NCI-H1694 treated with DMSO at 0.1 percent for 48 hours (cell line): ENCODE measurements at places on chromosomes 7 and 10.

- no peak for DNase-seq
These were observed 3.3 kb upstream of the FAS start for GRCh38 chr10:88987243-88987725.

GRCh38 chr7:29557954-29558353 lies 5.7 kb upstream of the PRR15 start:
- DNase-seq = no peak

- DNase-seq = no peak
These were observed 84.2 kb downstream of the CDK6 start for GRCh38 chr7:92751902-92752901.

DNA sequence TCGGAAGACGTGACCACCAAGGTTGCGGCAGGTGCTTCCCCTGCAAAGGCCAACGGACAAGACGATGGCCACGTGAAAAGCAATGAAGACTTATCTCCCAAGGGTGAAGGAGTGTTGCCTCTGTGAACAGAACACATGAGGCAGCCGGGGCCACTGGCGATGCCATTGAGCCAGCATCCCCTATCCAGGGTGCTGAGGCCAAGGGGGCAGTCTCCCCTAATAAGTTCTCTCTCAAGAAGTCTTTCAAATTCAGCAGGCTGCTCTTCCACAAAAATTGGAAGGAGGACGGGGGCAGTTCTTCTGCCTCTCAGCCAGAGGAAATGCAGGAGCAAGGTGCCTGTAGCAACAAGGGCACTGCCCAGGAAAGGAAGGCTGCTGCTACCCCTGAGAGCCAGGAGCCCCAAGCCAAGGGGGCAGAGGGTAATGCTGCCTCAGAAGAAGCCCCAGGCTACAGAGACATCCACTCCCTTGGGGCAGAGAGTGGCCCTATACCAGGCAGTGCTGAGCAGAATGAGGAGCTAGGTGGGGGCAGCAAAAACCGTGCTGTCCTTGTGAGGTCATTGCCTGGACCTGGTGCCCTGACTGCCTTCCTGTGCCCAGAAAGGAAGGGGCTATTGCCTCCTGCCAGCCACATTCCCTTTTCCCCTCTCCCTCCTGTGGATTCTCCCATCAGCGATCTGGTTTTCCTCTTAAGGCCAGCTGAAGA lies 17.3 kb downstream of the NT5C2 start:
- DNase-seq = no peak

GRCh38 chr7:147968046-147968610 lies 622.4 kb upstream of the C7orf33 start:
- DNase-seq = no peak

- DNase-seq = peak; percentile 13
These were observed 31.6 kb downstream of the HOXA1 start for GRCh38 chr7:27064159-27064558.

DNA sequence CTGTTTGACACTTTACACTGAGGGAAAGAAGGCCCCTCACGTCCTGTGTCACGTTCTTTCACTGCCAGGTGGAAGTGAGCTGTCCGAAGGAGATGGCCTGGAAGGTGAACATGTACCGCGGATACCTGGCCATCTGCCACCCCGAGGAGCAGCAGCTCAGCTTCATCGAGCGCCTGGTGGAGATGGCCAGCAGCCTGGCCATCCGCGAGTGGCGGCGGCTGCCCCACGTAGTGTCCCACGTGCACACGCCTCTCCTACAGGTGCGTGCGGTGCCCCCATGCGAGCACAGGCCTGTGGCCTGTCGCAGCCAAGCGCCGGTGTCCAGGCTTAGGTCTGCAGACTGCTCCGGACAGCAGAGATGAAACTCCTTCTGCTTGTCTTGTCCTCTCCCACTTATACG lies 103.4 kb downstream of the TRRAP start:
- no peak for DNase-seq

GRCh38 chr10:317271-317769 lies 182.1 kb downstream of the ZMYND11 start:
- DNase-seq = peak; percentile 68

DNA sequence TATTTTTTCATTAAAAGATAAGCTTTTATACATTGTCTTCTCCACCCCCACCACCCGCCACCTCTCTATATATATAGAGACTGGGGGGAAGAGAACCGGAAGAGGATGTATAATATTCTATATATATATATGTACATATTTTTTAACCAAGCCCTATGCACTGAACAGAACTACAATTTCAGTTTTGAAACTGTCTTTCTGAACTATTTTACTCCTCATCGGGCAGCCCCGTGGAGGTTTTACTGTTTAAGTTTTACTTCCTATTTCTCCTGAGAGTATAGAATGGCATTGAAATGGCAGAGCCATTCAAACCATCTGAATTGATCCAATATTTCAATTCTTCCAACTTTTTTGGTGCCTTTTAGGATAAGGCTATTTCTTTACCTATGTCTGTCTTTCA lies 1047.1 kb downstream of the NRG3 start:
- no peak for DNase-seq

GRCh38 chr10:103254538-103255325 lies 9.0 kb downstream of the RPEL1 start:
- no peak for DNase-seq

GRCh38 chr7:15857026-15857425 lies 170.5 kb upstream of the MEOX2 start:
- no peak for DNase-seq

DNA sequence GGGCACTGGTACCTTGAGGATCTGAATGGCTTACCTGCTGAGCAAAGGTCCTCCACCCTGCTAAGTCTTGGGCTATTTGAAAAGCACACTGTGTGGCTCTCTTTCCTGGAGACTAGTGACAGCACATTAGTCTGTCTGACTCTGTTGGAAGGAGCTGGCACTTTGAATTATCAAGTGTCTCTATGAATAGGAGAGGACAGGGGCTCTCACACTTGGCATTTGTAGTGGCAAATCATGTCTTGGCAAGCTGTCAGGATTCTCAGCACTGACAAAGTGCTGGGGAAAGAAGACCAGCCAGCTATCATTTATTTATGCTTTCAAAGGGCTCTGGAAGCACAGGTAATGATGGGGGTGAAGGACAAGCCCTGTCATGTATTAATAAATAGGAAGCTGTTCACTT lies 62.8 kb downstream of the MTPN start:
- no peak for DNase-seq

- DNase-seq = no peak
These were observed 527.3 kb upstream of the GHITM start for GRCh38 chr10:83612050-83612449.

GRCh38 chr10:35130663-35131062 lies 4.0 kb downstream of the CREM start:
- no peak for DNase-seq

DNA sequence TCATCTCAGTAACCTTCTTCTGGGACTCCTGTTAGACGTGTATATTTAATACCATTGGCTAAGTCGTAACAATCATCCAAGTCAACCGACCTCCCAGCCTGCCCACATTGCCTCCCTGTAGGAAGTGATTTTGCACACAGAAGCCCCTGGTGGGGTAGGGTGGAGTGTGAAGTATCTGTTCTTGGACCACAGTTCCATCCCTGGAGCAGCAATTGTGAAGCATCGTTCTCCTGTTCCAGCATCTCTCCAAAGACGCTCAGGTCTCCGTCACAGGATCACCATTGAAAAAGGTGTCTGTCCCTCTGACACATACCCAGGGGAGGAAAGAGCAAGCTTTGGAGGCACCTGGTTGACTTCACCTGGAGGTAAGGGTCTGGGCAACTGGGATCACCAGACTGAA lies 72.9 kb downstream of the CCDC3 start:
- no peak for DNase-seq

DNA sequence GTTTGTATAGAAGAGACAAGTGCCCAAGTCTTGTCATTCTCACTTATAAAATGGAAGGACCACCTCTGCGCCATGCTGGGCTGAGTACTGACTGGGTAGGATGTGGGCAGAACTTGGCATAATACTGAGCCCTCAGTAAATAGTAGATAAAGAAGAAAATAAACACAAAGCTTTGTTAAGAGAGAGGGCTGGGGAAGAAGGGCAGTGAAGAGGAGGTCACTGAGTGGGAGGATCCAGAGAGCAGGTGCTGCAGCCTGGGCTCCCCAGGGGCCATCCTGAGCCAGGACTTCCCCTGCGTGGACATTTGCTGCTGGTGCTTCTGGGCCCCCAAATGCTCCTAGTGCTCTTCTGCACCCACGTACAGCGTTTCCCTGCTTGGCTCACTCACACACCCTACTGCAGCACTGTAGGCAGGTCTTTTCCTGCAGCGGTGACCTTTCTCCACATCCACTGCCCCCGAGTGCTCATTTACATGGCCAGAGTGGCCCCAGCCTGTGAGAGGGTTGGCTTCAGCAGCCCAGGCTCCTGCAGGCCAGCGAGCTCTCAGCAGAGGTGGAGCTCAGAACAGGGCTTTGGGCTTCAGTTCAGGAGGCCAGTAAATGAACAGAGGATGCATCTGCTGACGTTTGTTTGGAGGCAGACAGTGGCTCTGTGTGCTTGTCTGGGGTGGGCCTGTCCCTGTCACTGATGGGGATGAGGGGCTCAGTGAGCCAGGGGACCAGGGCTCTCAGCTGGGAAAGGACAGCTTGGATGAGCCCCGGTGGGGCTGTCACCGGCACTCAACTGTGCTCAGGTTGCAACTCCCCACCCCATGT lies 164.6 kb downstream of the ADARB2 start:
- DNase-seq = no peak

DNA sequence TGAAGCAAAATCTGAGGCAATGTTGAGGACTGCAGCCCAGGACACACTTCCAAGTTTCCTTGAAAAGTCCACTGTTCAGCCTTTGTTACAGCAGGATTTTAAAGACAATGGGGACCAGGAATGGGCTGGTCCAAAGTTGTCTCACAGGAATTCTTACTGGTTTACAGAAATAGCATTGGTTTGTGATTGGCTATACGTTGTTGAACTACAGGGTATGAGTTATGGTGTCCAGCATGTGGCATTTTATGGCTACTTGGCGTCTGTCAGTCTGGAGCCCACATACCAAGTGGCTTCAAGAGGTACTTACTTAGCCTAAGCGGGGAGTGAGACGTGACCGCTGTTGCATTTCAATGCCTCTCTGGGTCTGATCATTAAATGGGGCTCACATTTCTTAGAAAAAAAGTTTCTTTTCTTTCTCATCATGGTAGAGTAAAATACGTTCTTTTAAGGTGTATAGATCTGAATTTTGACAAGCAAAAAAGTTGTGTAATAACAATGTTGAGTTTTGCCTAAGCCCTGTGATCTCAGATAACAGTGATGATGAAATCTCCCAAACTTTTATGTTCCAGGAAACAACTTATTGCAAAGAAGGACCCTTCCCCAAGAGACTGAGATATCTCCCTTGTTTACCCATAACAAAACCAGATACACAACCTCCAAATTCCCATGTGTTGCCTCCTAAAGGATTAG lies 100.0 kb upstream of the TRIM24 start:
- no peak for DNase-seq

GRCh38 chr7:31919678-31920369 lies 150.4 kb downstream of the PDE1C start:
- no peak for DNase-seq

DNA sequence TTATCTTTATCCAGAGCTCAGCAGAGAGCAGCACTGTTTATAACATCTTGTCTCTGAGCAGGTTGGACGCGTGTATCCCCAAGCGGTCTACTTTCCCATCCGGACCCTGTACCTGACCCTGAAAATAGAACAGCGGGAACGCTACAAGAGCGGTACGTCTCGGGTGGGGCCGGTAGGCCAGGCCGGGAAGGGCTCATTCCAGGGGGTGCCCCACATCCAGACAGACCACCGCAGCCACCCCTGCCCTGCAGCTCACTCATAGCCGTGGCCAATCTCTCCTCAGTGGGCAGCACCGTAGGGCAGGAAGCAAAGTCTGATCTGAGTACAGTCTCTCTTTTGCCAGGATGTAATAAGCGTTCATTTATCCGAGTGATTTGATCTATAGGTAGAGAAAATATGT lies 113.7 kb downstream of the TRRAP start:
- DNase-seq = no peak

DNA sequence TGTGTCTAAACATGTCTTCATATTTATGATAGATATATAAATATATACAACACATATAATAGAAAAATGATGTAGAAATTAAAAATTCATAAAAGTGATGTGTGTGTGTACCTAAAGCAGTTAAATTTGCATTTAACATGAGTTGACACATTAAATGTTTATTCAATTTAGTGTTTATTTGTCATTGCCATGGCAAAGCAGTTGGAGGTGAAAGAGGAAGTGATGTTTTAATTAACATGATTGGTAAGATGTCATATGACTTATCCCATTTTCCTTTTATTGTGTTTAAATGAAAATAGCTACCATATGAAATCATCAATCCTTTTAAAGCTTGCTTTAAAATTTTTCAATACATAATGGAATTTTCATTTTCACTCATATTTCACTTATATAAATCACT lies 452.6 kb downstream of the SUGCT start:
- no peak for DNase-seq

DNA sequence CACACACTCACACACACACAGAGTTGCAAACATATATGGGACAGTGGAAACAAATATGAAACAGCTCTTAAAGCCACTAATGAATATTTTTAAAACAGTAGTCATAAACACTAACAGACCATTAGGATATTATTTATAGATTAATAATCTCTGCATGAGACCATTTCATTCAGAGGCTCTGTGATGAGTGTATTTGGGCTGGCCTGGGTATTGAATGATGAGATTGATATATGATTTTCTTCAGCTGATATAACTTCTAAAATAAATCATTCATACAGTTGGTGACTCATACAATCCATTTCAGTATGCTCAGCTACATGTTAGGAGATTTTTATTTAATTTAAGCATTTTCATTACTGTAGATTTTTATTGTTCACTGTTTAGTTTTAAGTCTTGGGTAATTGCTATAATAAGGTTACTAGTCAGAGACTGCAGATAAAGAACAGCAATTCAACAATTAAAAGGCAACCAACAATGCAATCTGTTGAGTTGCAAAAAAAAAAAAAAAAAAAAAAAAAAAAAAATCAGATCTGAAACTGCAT lies 25.2 kb upstream of the AGK start:
- no peak for DNase-seq

GRCh38 chr7:142777318-142777717 lies 6.5 kb downstream of the PRSS2 start:
- no peak for DNase-seq

- no peak for DNase-seq
These were observed 411.8 kb downstream of the PTPRN2 start for GRCh38 chr7:158175779-158176178.

DNA sequence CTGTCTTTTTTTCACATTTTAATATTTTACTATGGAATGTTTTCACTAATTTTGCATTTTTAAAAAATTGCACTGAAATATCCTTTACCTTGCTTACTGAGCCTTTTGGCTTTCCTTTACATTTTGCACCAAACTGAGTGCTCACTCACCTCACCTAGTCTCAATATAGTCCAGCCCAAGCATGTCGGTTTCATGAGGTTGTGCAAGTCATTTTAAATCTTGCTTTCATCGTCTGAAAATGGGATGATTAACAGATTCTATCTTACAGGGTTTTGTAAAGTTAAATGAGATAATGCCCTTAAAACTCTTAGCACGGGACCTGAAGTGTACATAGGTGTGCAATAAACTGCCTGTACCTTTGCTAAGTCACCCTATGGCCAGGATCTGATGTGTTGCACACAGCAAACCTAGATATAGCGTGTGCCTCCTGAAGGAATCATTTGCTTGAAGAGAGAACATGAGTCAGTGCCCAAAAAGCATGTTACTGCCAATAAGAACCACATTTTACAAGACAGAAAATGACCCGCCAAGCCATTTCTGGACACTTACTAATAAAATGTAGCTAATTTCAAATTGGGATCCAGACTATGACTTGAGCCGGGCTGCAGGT lies 199.8 kb downstream of the JCAD start:
- DNase-seq = no peak

GRCh38 chr7:29991937-29992336 lies 2.3 kb upstream of the SCRN1 start:
- DNase-seq = no peak
